ENCODE measurements at places on chromosomes 1 and 21. TPM values are rescaled to one million over a fixed set of nuclear protein-coding genes. Genes with fewer than 3 reads are reported as not detected.

Gene SEC16B
- 2.6 TPM for total RNA-seq

DNA sequence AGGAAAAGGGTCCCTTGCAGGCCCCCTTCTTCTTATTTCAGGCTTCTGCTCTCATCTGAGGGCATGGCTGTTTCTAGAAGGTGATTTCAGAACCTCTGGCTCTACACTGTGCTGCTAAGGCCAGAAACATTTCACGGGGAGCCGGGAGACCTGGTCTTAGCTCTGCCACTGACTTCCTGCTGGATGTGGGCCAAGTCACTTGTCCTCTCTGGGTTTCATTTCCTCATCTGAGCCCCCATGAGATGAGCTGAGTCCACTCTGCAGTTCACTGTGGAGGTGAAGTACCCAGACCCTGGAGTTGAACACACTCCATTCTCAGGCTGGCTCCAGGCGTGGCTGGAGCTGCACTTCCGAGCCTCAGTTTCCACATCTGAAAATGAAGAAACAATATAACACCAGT is 2.1 kb downstream of the PADI1 start:
- no peak overlapping the region for H3K27ac ChIP-seq
- DNase-seq = no peak
- no peaks in the 10 kb centered on the region for H3K27me3 ChIP-seq

DNA sequence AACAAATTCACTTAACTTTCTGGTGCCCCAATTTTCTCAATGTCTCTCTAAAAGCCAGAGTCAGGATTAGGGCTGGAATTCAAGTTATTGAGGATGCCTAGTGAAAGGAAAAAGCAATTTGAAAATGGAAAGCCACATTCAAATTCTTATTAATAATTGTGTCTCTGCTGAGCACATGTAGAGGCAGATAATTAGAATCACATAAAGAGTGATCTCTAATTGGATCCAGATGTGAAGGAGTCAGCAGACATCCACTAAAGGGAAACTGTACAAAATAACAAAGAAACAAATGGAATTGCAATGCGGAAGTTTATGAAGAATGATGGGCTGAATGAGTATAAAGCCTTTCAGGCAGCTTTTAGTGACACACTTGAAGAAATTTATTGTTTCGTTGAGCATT is 482.6 kb downstream of the TTLL7 start:
- no peak for DNase-seq
- no peak overlapping the region for H3K27ac ChIP-seq
- no peaks in the 10 kb centered on the region for H3K36me3 ChIP-seq
- H3K4me1 ChIP-seq = peaks cover 2% of the 10 kb centered on the region

GRCh38 chr21:17451364-17451891 is 61.4 kb upstream of the CXADR start:
- H3K36me3 ChIP-seq = no peaks in the 10 kb centered on the region
- DNase-seq = no peak
- peaks cover 12% of the 10 kb centered on the region for H3K4me1 ChIP-seq
- H3K27me3 ChIP-seq = no peaks in the 10 kb centered on the region
- no peak overlapping the region for H3K27ac ChIP-seq

All from esophagus muscularis mucosa (tissue), 4 donors.